Aorta (tissue), 5 donors: ENCODE measurements at places on chromosomes 11 and 22. TPM values are rescaled to one million over a fixed set of nuclear protein-coding genes. Genes with fewer than 3 reads are reported as not detected.
A peak's percentile ranks its signal among the peaks of the same experiment; 100 is the strongest.

- DNase-seq = no peak
Measured at GRCh38 chr11:47071341-47071740, 105.3 kb downstream of the ARFGAP2 start.

DNA sequence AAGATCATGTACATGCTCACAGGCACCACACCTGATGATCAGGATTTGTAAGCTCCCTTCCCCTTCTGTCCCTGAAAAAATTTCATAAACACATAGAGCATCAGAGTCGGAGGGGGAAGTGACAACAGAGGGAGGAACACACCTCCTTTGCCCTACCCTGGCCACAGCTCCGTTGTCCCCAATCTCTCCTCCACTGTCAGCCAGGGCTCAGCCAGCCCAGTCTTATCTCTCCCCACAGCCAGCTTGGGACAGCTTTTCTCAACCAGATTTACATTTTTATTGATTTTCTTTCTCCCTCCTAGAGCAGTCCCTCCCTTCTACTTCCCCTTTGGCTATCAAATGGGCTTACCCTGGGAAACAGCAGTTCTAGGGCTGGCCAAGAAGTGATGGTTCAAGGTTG, 32.1 kb upstream of the TPBGL start:
- DNase-seq = no peak

GRCh38 chr11:20029193-20029592, 131.1 kb downstream of the DBX1 start:
- DNase-seq = no peak

DNA sequence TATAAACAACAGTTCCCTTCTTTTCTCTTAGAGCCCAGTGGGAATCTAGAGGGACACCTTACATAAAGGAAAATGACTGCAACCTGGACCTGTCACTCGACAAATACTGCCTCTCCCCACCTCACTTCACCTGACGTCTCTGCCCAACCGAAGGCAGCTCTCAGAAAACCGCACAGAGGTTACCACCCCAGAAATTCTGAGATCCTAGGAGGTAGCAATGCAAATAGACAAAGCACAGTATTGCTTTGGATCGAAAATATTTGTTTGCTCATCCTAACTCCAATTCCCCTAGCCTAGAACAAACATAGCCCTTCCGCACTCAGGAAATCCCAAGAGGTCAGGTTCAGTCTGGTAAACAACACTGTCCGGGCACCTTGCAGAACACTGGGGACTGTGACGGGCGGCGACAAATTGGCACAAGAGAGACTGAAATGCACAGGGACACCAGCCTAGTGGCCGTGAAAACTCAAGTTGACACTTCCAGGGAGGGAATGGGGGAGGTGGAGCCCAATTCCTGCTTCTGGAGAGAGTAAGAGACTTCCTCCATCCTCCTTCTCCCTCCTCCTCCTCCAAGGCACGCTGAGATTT, 420 bp upstream of the TRIM44 start:
- DNase-seq = no peak

- DNase-seq = no peak
Measured at GRCh38 chr22:50674606-50675552, 2.3 kb downstream of the SHANK3 start.

DNA sequence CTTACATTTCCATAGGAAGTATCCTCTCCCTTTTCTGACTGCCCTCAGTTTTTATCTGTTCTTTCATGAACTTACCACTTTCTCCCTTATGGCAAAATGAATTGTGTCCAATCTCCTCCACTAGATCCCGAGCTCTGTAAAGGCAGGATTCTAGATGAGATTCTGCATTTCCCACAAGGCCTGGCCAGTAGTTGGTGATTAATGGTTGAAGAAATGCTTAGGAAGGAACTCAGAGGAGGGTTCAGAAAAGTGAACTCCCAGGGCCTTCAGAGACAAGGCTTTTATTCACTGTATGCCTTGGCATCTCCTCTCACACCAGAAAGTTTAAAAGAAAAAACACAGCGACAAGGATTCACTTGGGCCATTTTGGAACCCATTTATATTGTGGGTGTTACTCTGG, 66.2 kb downstream of the CCDC81 start:
- no peak for DNase-seq

- DNase-seq = no peak
Measured at GRCh38 chr11:61032824-61033223, 61.3 kb downstream of the CD6 start.

DNA sequence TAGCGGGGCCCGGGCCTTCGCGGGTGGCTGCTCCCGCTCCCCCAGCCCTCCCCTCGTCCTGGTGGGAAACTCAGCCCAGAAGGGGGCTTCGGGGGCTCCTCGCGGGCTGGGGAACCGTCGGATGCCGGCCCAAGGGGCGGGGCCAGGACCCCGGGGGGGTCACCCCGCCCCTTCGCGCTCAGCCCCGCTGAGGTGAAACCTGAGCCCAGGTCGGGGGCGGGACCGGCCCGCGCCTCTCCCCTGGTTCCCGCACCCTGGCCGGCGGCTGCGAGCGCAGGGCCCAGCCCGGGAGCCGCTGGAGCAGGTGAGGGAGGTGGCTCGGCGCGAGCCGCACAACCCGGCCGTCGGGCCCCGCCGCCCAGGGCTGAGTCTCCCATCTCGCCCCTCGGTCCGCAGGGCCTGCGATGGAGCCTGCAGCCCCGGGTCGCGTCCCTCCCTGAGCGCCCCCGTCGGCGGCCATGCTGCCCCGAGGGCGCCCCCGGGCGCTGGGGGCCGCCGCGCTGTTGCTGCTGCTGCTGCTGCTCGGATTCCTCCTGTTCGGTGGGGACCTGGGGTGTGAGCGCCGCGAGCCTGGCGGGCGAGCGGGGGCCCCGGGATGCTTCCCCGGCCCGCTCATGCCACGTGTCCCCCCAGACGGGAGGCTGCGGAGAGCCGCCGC, at the start of gene LARGE2:
Gene LARGE2, plus strand, starts transcription at position 232 of the 658 bp plus-strand sequence. Its CDS starts 227 bp downstream, at position 459.
- no peak for DNase-seq

DNA sequence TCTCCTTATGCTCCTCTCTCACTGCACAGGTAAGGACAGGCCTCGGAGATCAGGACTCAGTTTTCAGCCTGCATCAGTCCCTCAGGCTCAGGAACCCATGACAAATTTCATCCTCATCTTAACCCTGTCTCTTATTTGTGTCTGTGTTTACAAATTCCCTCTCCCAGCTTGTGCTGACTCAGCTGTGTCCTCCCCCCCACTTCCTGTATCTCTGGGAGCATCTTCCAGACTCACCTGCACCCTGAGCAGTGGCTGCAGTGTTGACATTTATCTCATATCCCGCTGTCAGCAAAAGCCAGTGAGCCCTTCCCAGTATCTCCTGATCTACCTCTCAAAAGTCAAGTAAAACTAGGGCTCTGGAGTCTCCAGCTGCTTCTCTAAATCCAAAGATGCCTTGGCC, 65.6 kb upstream of the VPREB1 start:
- no peak for DNase-seq

GRCh38 chr11:43737201-43737590, 56.7 kb downstream of the HSD17B12 start:
- DNase-seq = no peak

- no peak for DNase-seq
Measured at GRCh38 chr11:83284501-83285150, 1.5 kb downstream of the CCDC90B start.

DNA sequence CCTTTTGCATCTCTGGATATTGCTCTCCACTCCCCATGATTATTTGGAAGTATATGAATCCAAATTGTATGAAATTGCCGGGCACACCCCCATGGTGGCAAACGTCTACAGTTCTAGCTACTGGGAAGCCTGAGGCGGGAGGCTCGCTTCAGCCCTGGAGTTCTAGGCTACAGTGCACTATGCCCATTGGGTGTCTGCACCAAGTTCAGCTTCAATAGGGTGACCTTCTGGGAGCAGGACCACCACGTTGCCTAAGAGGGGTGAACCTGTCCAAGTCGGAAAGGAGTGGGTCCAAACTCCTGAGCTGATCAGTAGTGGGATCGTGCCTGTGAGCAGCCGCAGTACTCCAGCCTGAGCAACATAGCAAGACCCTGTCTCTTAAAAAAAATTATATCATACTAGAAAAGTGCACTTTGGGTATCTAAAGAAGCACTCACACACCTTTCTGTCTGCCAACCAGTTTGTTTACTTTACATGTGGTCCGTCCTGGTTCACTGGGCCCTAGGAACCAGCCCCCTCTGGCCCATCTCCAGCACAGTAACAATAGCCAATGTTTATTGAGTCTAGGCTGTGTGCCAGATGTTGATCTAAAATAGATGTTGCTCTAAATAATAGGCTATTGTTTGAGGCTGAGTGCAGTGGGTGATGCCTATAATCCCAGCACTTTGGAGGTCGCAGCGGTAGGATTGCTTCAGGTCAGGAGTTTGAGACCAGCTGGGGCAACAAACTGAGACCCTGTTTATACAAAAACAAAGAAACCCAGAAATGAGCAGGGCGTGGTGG, 16.4 kb upstream of the KAT5 start:
- no peak for DNase-seq

DNA sequence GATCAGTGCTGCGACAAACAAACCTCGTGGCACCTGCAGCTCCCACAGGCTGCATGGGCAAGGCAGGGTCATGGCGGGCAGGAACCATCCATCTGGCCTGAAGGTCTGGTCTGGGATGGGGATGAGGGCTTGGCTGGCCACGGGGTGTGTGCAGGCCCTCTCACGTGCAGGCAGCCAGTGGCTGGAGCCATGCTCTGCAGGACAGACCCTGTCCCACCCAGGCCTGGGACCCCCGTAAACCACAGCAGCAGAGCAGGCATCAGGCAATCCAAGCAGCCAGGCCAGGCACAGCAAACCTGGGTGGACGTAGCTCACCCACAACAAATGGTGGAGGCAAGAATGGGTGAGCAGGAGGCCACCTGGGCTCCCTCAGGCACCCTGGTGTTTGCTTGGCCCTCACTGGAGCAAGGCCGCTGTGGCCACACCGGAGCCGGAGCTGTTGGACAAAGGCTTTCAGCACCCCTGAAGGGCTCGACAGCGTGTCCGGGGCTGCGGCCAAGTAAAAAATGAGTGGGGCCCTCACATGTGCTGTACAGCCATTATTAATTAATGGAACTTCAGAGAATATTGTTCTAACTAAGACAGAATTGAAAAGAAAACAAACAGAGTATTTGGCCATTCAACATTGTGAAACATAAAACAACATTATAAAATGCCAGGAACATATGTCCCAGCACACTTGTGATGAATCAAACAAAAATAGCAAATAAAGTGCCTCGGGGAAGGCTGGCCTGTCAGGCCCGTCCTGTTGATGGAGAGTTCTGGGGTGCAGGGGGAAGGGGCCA, 24.0 kb upstream of the GNB1L start:
- peak; percentile 9 for DNase-seq

DNA sequence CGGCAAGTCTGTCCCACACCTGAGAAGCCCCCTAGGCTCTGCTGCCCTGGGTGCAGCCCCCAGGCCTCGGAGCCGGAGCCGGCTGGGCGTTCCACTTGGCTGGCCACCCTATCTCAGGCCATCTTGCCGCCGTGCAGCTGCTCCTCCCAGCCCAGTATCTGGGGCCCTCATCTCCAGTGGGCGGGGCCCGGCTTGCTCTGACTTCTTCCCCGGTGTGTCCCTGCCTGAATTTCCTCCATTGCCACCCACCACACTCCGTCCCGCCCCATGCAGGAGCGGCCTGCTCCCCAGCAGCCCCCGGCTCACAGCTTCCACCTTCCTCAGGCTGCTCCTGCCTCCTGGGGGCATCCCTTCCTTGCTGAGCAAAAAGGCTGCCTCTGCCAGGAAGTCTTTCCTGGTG, 46.6 kb downstream of the WNT7B start:
- DNase-seq = no peak

GRCh38 chr11:26943636-26944035, 50.3 kb upstream of the FIBIN start:
- no peak for DNase-seq

DNA sequence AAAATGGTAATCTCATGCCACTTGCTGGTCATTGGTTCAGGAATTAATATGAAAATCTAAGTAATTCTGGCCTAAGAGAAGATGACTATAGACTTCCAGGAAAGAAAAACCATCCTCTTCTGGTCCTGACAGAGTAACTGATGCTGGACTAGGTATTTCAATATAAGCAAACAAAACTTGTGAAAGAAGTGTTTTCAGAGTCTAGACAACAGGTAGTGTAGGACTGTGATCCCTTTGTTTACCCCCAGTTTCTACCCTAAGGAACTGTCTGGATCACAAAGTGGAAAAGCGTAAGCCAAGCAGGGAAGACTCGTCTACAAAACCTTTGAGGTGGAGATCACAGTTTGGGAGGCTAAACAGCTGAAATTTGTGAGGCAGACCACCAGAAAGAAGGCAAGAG, 30.4 kb upstream of the ARL14EP start:
- DNase-seq = no peak

GRCh38 chr11:8252388-8252787, 11.3 kb downstream of the LMO1 start:
- DNase-seq = peak; percentile 17

GRCh38 chr11:95245038-95245437, 14.0 kb upstream of the SESN3 start:
- DNase-seq = no peak

DNA sequence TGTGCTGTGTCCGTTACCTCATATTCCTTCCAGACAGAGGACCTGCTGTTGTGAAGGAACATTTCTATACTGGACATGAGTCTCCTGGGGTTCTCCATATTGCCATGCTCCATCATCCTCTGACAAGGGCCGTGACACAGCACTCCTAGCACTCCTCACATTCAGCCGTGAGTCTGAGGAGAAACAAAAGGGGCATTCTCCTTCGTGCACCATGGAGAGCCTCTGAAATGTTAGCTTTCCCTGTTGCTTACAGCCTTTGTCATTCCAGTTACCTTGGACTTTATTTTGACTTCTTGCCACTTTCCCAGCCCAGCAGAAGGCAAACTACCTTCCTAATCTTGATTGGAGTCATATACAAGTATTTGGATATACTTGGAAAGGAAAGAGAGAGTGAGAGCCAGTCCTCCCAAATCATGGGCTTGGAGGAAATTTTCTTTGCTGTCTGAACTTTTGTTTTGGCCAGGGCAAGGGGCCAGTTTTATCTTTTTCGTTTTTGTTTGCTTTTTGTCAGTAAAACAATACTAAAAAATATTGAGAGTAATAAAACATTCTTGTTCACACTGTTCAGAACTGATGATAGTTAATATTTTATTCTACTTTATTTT, 29.1 kb upstream of the TECTA start:
- DNase-seq = no peak

DNA sequence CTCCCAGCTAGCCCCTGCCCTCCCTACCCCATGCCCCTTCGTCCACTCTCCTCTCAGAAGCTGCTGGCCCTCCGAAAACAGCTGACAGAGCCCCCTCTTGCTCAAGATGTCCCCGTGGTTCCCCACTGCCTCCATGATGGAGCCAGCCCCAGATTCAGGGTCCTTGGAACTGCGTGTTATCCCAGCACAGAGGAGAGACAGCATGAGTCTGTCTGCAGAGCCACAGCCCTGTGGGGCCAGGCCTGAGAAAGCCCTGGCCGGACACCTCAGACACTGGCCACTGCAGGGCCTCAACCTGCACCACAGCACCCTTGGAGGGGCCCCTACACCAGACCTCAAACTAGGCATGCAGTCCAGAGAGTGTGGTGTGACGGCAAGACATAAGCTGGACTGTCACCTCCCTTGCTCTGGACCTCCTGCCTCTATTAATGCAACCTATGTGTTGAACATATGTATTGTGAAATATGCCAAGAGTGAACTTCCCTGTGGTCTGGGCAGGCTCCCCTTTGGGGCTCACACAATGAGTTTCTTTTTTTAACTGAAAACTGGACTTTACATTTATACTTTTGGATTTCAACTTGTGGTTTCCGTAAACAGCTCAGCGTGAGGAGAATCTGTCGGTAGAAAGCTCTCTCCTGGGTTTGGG, 9.6 kb downstream of the PNPLA5 start:
- peak; percentile 21 for DNase-seq

Gene ADM2
- total RNA-seq = 0.26 TPM

Gene LARGE2
- total RNA-seq = not detected

Gene ART1
- total RNA-seq = not detected

Gene STX5
- 42.6 TPM for total RNA-seq

Gene CAPN5
- 22.4 TPM for total RNA-seq

Gene DHCR7
- 27.8 TPM for total RNA-seq

Gene TNKS1BP1
- 184 TPM for total RNA-seq

Gene PIK3IP1
- total RNA-seq = 14.1 TPM

Gene TBX10
- total RNA-seq = not detected
